GDM1 (cell line): ENCODE measurements at places on chromosomes 3 and 15.
A peak's percentile ranks its signal among the peaks of the same experiment; 100 is the strongest.

- no peak for DNase-seq
Observed at GRCh38 chr3:189204167-189204866, 32.5 kb downstream of the TPRG1 start.

- DNase-seq: no peak
Observed at GRCh38 chr3:45906681-45907407, 20.5 kb downstream of the CCR9 start.

DNA sequence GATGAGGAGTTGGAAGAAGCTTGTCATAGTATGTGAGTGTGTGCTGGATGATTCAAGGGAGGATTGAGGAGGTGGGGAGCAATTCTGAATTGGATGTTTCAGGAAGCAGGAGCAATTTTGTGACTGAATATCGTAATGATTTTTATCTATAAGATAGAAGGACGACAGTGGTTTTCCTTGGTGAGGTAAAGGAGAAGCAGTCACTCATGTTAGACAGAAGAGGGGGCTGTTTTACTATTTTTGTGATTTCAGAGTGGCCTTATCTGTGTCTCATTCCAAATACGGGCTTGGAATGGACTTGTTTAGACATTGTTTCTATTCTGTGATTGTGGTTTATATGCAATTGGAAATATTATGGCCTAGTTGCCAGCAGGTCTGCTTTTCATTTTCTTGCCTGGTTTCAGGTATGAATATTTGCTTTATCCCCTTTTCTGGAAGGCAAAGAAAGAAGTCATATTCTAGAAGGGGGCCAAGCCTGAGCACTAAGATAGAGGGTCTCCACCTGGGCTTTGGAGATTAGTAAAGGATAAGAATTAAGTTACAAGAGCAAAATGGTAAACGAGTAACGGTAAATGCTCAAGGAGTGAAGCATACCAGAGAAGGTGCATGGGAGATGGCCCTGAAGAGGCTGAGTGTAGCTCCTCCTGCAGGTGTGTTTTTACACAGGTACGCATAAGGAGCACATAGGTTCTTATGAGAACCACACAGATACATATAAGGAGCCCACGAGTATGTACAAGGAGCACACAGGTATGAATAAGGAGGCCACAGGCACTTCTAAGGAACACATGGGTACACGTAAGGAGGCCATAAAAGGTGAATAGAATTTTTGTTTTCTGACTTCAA lies 124.6 kb upstream of the KCNAB1 start:
- no peak for DNase-seq

- peak; percentile 3 for DNase-seq
Observed at GRCh38 chr3:123576122-123576521, 8.7 kb downstream of the HACD2 start.
